ENCODE measurements at places on chromosomes 3 and 15.

DNA sequence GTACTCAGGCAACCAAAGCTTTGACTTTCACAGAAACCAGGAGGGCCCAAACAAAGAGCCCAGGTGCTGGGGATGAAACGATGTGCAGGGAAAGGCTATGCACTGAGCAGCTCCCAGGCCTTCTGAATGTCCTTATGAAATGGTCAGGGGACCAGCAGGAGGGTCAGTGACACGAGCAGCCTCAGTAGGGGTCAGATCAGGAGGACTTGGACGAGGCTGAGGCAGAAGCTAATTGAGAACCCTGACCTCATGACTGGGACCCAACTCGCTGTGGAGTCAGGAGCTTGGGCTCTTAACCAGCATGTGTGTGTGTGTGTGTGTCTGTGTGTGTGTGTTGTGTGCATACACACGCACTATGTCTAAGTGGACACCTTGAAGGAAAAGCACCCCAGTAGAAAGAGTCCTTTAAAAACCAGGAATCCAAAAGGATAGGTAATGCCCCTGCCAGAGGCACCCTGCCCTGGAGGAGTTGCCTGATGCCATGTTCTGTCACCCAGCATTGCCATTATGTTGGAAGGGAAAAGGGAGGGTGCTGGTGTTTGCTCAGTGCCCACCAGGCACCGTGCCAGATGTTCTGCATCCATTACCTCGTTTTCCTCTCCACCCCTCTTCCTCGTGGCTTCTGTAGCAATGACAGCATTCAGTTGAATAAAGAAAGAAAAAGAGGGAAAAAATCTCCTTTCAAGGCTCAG lies 50.9 kb downstream of the CORO2B start:
- no peak for DNase-seq

- DNase-seq: no peak
Observed at GRCh38 chr15:44275150-44275830, 13.2 kb upstream of the GOLM2 start.

DNA sequence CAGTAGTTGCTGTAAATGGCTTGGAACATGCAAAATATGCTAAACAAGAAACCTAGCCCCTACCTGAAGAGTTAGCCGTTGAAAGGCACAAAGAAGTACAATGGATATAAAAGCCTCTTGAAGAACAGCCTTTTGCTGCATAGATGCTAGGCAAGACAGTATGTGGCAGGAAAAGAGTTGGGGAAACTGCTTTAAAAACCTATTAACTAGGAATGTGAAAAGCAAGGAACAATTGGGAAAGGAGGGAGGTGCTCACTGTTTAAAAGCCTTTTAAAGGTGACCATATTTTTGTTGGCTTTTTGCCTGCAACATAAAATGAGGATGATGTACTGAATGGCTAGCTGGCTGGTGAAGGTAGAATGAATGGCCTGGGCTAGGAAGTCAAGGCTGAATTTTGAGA lies 24.5 kb upstream of the SOX2 start:
- DNase-seq: no peak

GRCh38 chr3:141725036-141725435 lies 13.1 kb upstream of the RNF7 start:
- no peak for DNase-seq

DNA sequence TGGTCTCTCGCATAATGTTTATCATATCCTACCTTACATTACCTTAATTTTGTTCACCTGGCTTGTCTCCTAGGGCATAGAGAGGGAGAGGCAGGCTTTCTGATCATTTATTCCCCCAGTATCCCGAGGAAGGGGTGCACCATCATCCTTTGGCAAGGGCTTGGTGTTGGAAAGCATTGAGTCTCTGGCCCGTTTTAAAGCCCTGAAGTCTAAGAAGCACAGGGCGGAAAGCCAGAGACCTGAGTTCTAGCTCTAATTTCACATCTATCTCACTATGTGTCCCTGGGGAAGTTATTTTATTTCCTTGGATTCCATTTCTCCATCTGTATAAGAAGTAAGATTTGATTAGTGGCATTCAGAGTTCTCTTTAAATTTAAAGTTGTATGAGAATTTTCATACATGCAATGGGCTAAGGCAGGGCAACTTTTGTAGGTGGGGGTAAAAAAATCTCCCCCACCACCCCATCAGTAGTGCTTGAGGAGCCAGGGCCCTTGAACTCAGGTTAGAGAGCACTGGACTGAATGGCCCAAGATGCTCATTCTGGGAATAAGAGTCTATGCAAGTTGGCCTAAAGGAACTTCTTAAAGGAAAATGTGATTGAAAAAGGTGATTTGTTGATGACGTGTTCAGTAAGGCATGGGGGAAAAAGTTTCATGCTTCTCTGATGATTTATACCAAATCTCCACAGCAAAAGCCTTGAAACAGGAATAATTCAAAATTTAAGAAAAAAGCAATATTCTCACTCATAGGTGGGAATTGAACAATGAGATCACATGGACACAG lies 10.1 kb downstream of the TMC3 start:
- DNase-seq: no peak

- peak; percentile 23 for DNase-seq
Observed at GRCh38 chr3:68057637-68058320, 403.4 kb upstream of the SUCLG2 start.

DNA sequence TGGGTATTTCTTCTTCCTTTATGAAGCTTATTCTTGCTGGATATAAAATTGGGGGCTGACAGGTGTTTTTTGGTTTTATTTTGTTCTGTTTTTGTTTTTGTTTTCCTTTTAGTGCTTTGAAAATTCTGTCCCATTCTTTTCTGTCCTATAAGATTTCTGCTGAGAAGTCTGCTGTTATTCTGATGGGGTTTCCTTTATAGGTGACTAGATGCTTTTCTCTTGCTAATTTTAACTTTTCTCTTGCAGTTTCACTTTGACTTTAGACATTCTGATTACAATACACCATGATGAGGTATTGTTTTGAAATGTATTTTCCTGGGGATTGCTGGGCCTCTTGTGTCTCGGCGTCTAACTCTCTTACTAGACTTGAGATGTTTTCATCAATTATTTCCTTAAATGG lies 22.8 kb downstream of the TTC14 start:
- no peak for DNase-seq

- no peak for DNase-seq
Observed at GRCh38 chr15:72063186-72063585, 54.8 kb downstream of the MYO9A start.

DNA sequence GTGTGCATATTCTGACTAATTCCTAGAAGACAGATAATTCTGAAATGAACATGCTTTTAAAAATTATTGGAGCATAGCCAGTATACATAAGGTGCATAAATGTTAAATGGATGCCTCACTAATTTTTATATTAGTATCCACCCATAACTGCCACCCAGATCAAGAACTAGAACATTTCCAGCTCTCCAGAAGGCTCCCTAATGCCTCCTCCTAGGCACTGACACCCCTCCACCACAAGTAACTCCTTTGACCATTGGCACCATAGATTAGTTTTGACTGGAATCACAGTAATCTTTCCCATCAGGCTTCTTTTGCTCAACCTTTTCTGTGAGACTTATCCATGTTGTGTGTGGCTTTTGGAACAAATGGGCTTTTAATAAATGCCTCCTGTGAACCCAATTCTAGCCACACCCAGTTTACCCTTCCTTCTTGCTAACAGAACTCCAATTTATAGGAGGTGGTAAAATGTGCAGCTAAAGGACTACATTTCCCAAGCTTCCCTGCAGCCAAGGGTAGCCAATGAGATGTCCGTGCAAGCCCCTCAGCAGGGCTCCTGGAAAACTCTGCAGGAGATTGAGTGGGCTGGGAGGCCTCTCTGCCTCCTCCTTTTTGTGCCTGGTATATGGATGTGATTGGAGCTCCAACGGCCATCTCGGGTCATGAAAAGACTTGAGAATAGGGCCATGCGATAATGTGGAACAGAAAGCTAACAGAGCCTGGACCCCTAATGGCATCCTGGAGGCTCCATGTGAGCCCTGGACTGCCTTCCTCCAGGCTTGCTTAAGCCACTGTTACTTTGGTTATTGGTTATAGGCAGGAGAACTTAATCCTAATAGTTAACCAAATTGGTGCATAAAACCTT lies 322.6 kb upstream of the TLE3 start:
- DNase-seq: no peak

DNA sequence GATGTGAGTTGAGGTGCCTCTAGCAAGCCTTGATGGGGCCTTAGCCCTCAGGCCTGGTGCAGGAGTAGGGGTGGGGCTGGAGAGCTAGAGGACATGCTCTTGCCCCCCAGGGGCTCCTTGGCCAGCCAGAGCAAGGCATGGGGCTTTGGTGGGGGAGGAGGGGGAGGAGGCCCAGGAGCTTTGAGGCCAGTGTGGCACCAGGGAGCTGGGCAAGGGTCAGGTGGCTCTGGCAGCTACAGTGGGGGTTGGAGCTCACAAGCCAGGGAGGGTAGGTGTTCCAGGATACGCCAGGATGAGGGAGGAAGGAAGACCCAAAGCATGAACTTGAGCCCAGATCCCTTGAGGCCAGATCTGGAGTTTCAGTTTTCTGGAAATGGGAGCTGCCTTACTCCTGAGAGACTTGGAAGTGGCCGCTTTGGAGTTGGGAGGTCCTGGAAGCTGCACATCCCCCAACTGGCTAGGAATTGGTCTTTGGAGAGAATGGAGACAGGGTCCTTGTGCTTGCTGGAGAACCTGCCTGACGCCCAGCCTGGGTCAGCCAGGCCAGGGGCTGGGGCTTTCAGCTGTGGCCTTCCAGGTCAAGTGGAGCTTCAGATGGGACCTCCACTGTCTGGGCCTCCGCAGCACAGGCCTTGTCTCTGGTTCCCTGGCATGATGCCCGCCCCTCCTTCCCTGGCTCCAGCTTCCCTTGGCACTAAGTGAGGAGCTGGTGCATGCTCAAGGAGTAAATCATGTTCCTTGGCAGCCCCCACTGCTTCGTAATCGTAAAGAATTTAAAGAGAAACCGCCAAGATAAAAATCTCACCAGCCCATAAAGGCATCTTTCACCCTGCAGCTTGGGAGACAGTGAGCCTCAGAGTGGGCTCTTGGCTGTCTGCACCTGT lies 8.7 kb downstream of the SEMA3F start:
- no peak for DNase-seq

Measured in CD8-positive, alpha-beta memory T cell (primary cell).